ENCODE measurements at places on chromosomes 3 and 15.
A peak's percentile ranks its signal among the peaks of the same experiment; 100 is the strongest.

DNA sequence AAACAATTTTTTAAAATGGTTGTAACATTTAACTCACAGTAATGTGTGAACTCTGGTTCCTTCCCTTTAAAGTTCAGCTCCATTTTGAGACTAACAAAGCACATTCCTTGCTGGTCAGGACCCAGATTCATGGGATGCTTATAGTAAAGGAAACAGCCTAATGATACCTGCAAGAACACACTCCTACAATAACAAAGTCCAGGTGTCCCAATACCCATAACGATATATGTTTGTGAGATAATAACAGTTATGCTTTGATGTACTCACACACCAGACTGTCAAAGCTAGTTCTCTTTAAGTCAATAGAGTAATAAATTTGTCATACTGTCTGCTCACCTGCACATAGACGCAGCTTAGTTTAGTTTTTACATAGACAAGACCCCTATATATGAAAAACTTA is 15.9 kb upstream of the CCDC50 start:
- DNase-seq: no peak

DNA sequence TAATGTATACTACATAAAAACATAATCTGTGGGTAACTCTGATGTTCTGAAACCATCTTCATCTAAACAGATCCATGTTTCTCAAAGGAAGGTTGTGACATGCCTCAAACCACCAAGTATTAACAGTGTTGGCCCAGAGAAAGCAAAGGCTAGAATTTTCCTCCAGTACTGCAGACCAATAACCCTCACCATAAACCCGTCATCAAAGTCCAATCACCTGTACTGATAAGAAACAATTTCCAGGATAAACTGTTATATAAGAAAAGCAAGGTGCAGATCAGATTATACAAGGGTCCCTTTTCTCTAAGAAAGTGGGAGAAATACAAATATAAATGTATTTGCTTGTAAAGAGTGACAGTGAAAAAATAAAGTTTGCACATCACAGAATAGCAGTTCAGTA is 32.3 kb downstream of the TBC1D2B start:
- DNase-seq: no peak

DNA sequence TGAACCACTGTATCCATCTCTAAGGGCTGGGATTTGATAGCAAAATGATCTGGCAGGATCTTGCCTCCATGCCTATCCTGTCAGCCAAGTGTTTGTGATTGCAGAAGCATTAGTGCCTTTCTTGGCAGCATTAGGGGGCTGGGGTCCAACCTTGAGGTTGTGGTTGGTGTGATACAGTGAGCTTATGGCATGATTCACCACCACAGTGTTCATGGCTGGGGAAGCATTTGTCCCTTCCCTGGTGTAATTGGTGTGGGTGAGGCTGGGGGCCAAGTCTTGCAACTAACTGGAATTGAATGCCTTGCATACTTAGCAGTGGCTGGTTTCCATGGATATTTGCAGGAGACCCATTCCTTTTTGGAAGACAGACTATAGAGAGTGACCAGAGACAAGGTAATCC is 271.0 kb upstream of the TBL1XR1 start:
- DNase-seq: no peak

DNA sequence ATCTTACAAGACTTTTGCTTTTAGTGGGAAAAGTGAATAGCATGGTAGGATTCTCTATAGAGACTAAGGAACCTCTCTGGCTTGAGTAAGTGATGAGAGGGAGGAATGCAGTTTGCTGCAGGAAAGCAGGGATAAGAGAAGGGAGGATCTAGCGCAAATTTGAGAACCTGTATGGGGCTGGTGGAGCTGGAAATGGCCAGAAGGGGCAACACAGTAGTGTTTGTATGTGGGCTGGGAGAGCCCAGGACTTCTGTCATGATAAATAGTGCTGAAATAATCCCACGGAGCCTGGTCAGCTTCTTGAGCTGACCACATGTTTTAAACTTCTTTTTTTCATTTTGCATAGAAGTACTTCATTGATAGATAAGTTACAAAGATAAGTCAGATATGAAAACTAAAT is 11.2 kb upstream of the SHC4 start:
- DNase-seq: no peak

DNA sequence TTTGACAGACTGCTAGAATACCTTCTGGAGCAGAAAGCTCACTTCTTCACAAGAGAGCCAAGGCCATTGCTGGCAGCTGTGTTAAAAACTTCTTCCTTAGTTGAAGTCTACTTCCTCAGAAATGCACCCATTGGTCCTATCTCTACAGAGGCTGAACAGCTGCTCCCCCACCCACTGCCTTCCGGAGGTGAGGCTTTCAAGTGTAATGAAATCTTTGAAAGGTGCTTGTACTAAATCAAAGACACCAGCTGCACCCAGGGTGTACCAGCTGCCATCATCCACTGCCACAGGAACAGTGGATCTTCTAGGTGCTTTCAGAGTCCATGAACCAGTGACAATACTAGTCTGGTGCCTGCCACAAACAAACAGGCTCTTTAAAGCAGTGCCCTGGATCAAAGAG is 26.4 kb upstream of the HERC1 start:
- DNase-seq: peak; percentile 33

DNA sequence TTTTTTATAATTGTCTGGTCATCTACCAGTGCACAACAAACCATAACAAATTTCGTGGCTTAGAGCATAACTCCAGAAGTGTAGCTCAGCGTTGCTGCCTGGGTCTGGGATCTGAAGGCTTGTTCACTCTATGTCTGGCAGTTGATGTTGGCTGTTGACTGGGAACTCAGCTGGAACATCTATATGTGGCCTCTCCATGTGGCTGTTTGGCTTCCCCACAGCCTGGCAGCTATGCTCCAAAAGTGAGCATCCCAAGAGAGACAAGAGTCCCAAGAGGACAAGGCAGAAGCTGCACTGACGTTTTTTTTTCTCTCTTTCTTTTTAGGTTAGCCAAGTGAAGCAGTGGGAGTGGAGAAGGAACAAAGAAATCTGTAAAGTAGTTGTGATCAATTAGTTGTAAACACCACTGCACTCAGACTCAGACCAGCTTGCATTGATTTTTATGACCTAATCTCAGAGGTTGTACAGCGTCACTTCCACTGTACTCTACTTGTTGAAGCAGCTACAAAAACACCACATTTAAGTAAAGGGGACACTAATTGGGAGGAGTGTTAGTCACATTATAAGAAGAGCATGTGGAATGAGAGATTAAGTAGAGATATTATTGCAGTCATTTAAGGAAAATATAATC is 2.5 kb upstream of the GPR176 start:
- DNase-seq: no peak

- no peak for DNase-seq
These were observed 183.2 kb upstream of the IL12A start for GRCh38 chr3:159805411-159805772.

DNA sequence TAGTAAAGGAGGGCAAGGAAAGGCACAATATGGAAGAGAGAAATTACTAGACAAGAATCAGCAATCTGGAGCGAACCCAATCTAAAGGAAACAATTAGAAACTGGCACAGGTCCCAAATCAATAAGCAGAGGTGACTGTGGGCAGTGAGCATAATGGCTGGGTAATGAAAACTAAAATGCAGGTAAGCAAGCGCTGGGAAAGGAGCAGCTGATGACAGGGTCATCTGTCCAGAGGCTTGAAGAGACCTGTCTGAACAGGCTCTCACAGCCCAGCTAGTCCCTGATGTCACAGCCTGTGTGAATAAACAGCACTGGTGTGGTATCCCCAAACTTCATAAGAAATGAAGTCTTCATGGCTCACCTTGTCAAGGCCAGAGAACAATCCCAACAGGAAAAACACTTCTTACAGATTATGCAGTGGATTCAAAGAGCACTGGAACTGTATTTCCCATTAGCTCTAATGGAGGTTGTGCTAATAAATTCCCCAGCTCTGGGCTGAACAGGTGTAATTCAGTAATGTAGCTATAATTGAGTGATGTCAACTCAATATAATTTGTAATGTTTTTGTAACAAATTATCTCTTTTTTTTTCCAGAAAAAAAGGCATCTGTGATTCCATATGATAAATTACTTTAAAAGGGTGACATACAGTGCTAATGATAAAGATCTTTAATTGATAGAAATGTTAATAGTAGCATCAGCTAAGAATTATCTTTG is 197.3 kb downstream of the FHIT start:
- DNase-seq: no peak

DNA sequence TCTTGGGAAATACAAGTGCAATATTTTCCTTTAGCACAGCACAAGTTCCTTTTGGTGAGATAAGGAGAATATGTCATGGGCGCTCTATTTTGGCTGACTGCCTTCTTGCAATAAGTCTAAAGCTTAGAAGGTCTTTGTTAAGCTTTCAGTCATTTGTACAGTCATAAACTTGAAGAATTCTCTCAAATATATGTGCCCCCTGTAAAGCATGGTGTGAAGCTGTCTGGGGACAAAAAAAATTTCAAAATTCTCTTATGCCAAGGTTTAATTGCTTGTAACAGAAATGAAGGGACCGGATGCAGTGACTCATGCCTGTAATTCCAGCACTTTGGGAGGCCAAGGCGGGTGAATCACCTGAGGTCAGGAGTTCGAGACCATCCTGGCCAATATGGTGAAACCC is 21.7 kb upstream of the ARID3B start:
- DNase-seq: no peak

Measured in stimulated activated CD8-positive, alpha-beta memory T cell treated with anti-CD3 and anti-CD28 coated beads, Interleukin-15, amount 100 ng/mL, for 4 hours (primary cell).